Left lobe of liver (tissue), 2 donors: ENCODE measurements at places on chromosomes 4 and X.

DNA sequence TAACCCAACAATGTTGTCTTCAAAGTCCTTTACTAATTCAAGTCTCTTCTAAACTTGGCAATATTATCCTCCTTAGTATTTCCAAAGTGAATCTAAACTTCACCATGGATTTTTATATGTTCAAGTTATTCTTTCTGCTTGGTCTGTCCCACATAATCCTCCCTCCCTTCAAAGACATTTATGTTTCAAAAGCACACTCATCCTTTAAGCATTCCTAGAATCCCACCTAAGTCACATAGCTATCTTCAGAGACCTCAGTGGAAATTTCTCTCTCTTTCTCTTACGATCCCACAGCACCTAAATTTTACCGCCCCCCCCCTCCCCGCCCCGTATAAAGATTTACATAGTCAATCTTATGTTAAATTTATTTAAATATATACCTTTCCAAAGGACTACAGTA is 314.9 kb upstream of the GRIA3 start:
- DNase-seq = no peak

- DNase-seq = no peak
Measured at GRCh38 chrX:49061490-49061889, 2.7 kb downstream of the CCDC120 start.

GRCh38 chr4:13007802-13008470 is 476.2 kb downstream of the RAB28 start:
- no peak for DNase-seq

DNA sequence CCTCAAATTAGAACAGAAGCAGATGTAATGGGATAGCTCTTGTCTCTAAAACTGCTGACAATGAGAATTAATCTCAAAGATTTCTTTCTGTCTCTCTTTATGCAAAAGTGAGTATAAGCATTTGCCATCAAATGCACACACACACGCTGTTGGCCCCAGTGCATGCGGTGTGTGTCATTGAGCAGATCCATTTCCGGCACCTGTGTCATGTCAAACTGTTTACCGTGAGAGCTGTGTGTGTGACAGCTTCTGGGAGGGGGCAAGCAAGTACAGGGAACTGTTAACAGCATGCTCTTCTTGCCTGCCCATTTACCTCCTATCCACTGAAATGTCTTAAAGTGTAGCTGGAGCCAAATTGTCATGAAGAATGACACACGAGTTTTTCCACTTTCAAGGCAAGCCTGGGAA is 297.9 kb upstream of the FAT4 start:
- DNase-seq = no peak

DNA sequence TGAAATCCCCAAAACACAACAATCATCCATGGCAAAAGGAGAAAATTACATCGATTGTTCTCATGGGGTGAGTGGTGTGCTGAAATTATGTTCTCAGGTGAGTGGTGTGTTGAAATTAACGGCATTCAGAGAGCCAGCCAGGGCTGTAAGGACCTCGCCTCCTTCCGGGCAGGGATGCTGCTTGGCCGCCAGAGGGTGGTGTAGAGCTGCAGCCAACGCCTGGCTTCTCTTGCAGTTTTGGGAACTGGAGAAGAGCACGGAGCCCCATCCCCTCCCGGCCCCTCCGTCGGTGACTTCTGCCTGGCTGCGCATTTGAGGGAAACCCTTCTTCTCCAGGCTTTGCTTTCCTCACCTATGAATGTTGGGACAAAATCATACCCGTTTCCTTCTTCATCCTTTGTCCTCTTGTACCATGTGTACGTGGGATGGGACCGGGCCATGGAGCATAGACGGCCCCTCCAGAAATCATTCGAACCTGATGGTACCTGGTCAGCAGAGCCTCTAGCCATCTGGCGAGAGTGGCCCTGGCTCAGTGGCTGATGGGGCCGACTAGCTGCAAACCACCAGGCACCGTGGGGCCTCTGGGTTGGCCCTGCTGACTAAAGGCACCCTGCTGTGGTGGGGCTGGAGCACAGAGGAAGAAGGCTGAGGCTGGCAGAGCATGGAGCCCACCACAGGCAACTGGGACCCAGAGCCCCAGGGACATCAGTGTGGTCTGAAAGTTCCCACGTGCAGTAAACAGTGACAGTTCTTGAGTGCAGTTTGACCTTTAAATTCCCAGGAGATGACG is 28.4 kb downstream of the TRMT44 start:
- peak; percentile 55 for DNase-seq

DNA sequence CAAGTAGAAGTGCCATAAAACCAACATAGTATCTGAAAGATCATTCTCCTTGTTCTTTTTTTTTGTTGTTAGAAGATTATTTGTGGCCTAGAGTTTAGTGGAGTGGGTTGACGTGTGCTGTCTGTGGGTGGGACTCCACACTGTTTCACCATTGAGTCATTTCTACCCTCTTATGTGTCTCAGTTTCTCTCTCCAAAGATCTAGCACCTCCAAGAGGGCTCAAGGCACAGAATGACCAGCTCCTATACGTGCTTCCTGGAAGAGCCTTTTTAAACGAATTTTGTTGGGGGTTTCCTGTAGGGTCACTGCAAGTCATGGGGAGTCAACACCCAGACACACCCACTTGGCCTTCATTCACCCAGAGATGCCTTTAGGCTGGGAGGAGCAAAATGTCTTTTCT is 150.1 kb downstream of the KLF8 start:
- no peak for DNase-seq

GRCh38 chr4:106312377-106312776 is 3.6 kb downstream of the TBCK start:
- DNase-seq = no peak

- DNase-seq = no peak
Measured at GRCh38 chr4:43391069-43391468, 498.6 kb downstream of the GRXCR1 start.

DNA sequence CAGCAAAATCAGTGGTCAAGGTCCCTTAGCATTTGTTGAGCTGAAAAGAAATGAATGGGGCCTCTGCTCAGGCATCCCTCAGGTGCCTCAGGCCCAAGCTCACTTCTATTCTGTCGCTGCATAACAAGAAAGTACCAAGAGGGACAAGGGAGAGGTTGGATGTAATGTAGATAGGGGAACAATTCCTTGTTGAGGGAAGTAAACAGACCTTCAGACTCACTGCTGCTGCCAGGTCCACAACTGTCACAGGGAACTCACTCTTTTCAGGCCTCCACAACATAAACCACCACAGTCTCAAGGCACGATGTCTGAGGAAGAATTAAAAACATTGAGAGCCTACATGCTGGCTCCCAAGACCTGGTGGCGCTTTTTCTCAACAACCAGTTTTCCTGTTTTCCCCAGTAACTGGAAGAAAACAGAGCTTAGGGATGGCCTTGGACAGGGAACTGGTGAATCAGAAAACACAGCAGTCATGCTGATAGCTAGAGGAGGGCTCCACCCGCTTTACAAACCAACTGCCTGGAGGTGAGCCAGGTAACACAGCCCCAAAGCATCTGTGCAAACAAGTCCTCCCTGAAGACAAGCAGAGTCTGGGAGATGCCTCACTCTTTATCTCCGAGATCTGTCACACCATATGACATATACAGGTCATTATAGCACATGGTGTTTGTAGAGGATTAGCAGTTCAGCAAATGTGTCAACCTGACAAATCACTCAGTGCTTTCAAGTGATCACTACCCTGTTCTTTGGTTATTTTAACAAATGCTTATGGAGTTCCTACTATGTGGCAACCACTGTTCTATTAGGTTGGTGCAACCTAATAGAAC is 14.3 kb upstream of the AWAT1 start:
- DNase-seq = no peak

GRCh38 chrX:24148535-24149350 is 786 bp upstream of the ZFX start:
- DNase-seq = no peak

- DNase-seq = no peak
Measured at GRCh38 chrX:10906866-10907265, 204.3 kb upstream of the HCCS start.

DNA sequence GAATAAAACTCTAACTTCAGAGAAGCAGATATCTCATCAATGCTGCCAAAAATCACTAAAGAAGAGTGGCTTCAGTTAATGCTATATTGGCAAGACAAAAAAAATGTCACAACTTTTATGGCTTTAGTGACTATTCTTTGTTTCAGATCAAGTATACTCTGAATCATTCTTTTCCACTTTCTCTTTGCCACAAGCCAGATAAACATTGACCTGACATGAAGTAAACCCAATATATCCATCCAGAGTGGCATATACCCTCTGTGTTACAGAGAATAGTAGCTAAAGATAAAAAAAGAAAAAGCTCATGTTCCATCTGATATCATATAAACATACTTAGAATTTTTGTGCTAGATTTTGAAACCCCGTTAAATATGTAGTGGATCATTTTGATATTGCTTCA is 206.7 kb upstream of the CNKSR2 start:
- DNase-seq = no peak

DNA sequence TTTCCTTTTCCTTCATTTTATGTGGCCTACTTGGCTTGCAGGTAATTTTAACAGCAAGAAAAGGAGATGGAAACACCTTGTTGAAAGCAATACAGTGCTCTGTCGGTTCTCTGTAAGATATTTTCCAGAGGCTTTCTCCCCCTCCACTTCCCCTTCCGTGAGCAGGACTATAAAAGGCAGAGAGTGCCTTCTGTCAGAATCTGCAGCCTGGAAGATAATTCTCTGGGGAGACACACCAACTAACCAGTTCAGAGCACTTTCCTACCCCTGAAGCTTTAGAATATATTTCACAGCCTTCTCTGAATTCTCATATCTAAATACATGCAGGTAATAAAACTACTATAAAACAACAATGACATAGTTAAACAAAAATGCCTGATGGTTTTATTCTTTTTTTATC is 141.1 kb downstream of the IDS start:
- no peak for DNase-seq

DNA sequence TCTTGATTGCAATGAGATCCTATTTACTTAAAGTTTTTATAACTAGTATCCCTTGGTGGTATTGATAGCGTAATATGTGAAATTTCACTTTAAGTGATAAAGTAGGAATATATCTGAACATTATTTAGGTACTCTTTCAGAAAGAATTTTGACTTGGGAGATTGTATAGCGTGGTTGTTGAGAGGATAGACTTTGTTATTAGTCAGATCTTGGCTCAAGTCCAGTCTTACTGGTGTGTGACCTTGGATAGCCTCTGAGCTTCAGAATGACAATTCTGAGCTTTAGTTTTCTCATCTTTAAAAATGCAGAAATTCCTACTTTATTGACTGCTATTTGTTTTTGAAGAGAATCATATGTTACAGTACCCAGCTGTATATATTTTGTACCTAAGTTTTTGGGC is 32.6 kb downstream of the DCK start:
- no peak for DNase-seq

DNA sequence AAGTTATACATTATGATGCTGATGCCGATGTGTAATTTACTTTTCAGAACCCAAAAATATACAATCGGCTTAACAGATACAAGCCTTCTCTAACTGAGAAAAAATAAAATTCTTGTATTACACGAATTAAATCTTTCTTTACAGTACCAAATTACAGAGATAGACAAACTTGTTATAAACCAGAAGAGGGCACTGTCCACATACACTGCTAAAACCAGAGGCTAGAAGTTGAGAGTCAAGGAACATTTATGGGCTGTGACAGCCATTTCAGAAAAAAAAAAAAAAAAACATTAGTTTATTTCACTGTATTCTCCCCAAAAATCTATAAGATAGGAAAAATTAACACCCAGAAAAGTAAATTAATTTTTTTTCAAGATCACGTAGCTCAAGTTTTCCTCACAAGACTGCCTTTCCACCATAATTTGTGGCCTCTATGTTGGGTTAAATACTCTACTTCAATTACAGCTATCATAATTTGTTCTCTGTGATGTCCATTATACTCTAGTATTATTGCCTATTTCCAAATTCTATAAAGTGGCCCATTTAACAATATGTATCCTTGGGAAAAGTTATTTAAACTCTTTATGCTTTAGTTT is 12.0 kb downstream of the EREG start:
- no peak for DNase-seq

GRCh38 chr4:159269116-159269515 is 166.2 kb downstream of the RAPGEF2 start:
- no peak for DNase-seq
